ENCODE measurements at places on chromosomes 13 and 19.

DNA sequence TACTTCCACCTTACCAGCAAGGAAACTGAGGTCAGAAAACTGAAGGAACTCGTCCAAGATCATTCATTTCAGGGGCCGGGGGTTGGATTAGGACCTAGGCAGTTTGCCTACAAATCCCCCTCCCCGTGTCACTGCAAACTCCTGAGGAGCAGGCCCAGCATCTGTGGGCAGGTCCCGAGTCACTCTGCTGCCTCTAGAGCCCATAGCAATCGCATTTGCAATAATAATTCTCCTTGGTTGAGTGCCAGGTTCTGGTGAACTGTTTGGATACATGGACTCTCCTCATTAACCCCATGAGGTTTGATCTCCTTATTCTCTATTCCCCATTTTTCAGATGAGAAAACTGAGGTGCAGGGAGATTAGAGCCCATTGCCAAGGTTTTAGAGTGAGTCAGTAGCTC is 903 bp downstream of the PIN1 start:
- DNase-seq = no peak

- no peak for DNase-seq
These were observed 42.6 kb downstream of the B3GLCT start for GRCh38 chr13:31242367-31242766.

DNA sequence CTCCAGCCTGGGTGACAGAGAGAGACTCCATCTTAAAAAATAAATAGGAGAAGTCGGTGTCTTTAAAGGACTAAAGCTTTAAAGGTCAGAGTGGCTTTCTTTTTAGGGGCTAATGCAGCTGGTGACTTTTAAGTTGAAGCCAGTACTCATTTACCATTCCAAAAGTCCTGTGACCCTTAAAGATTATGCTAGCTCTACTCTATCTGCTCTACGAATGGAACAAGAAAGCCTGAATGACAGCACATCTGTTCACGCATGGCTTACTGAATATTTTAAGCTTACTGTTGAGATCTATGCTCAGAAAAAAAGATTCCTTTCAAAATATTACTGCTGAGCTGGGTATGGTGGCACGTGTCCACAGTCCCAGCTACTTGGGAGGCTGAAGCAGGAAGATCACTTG is 16.4 kb downstream of the TDRD12 start:
- DNase-seq = no peak

DNA sequence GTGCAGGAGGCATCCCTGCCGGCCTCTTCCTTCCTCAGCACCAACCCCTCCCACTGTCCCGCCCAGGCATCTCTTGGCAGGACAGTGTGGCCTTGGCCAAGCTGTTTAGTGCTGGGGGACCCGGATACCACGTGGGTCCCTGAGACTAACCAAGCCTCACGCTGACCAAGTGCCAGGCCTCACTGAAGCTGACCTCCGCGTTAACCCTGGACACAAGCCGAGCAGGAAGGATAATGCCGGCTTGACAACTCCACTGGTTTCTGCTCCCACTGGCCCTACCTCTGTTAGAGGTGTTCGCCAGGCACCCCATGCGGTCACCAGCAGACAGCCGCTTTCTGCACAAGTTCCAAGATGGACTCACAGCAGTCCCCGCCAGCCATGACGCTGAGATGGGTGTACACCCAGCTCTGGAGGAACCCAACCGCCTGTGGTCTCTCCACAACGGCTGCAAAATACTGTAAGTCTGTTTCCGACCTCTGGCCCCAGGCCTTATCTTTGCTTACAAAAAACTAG is 12.4 kb downstream of the GRTP1 start:
- DNase-seq = no peak

DNA sequence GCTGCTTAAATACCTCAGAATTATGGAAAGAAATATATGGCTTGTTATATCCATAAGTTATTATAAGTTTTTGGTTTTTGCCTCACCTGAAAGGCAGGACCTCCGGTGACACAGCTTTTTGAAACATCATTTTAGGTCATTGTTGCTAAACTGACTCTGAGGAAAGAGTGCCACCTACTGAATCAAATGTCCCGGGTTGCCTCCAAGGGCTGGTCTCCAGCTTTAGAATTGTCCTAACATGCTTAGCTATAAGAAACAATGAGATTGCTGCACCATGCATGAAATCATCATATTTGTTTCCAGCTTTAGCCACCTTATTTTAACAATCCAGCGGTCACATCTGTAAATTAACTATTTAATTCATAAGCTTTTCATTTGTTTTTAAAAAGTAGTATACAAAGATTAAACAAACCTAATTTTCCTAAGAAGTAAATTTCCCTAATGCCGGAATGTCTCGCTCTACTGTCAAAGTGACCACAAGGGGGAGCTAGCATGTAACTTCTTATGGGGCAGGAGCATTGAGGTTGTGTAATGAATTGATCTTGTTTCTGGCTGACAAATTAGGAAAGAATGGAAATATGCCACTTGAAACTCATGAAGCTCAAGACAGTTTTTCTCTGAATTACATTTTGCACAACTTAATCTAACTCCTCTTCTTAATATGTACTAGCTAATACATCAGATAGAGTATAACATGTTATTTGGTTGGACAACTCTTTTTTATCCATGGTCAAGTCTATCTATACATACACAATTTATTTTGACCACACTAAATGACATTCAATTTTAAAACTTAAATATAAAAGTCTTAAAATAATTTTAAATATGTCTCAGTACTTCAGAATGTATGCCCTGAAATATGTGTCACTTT is 6.7 kb upstream of the PCDH17 start:
- no peak for DNase-seq

DNA sequence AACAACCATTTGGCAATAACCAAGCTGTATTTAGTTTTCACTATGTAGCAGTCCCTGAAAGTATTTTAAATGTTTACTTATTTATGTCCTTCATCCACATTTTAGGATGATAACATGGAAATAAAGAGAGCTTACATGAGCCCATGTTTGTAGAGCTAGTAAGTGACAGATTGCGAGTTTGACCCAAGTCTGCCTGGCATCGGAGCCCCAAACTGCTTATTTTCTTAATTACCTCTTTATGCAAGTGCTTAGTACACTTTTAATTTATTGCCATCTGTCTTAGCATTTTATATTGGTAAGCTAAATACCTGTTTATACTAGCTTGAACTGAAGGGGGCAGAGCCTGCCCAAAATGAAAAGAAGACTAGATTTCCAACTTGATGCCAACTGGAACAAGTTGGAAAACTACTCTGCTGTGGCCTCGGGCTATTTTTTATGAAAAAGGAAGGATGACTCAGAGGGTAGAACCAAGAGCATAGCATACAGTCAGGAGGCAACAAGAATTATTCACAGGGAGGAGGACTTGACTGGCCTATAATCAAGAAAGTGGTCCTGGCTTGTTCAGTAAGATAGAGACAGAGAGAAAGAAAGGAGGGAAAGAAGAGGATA is 150.2 kb downstream of the NDFIP2 start:
- no peak for DNase-seq

GRCh38 chr19:58034477-58034793 is 610 bp downstream of the ZSCAN1 start:
- DNase-seq = no peak

DNA sequence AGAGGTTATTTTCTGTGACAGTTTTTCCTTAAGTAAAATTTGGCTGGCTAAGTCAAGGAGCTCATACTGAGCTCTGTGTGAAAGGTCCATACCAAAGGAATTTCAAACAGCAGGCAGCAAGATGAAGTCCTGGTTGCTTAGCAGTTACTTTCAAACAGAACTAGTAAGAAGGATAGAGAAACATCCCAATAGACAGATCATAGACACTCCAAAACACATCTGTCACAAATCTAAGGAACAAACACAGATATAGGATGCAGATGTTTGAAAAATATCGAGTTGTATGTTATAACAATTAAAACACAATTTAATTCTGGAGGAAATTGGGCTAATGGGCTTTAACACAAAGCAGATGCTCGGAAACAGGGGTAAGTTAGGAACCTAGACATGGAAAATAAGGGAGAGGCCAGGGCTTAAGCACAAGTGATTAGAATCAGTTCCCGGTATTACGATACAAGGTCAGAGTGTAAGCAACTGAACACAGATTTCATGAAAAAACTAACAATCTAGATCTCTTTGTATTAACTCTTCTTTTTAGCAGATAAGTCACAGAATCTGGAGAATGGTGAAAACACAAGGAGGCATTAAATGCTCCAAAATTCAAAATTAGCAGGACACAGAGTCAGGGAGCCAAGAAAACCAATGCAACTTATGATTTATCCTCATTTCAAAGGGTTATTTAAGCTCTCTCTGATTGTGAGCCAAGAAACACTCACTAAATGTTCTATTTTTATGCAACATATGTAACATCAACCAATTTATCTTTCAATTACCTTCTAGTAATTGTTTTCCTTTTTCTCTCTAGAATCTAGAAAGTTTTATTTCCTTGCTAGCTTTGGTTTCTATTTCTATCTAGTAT is 1992.9 kb upstream of the PCDH20 start:
- DNase-seq = no peak

GRCh38 chr13:30702006-30702405 is 33.3 kb upstream of the ALOX5AP start:
- no peak for DNase-seq

GRCh38 chr13:113862931-113863523 is 849 bp downstream of the GAS6 start:
- no peak for DNase-seq

GRCh38 chr13:65653613-65654012 is 1576.5 kb downstream of the PCDH9 start:
- no peak for DNase-seq

DNA sequence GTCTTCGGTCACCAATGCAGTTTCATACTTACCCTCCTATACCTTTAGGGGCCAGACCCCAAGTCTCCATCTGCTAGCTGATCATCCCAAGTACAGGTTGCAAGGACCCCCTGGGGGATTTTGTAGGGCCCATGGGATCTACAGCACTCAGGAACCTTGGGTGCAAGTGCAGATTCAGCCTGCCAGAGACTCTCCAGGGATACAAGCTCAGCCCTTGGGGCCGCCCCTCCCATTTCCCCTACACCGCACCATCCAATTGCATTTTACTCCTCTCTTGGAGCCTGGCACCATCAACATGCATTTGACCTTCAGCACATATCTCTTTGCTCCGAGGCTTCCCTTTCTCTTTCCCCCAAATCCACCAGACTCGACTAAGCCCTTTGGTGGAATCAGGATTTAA is 154.7 kb upstream of the ZNF536 start:
- no peak for DNase-seq

- DNase-seq = no peak
These were observed 30.4 kb upstream of the ADGRE5 start for GRCh38 chr19:14350866-14351265.

DNA sequence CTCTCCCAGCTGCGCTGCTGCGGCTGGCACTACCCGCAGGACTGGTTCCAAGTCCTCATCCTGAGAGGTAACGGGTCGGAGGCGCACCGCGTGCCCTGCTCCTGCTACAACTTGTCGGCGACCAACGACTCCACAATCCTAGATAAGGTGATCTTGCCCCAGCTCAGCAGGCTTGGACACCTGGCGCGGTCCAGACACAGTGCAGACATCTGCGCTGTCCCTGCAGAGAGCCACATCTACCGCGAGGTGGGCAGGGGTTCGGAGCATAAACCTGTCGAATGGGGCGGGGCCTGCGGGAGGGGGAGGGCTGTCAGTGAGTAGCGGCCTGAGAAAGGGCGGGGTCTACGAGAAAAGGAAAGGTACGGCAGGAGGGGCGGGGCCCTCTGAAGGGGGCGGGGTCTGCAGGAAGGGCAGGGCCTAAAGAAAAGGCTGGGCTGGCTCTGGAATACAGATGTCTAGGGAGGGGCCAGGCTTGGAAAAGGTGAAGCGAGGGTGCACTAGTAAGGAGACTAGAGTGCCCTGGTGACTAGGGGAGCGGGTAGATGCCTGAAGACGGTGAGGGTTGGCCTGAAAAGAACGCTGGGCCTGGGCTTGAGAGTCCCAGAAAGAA is 3.6 kb downstream of the CD37 start:
- DNase-seq = no peak

DNA sequence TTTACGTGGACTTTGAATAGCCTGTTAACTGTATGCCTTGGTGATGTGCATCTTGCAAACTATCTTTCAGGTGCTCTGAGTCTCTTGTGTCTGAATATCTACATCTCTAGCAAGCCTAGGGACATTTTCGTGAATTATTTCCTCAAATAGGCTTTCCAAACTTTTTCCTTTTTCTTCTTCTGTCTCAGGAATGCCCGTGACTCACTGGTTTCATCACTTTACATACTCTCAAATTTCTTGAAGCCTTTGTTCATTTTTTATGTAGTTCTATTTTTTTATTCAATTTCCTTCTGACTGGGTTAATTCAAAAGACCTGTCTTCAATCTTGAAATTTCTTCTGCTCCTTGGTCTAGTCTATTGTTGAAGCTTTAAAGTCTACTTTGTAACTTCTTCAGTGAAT is 332.2 kb downstream of the OXGR1 start:
- DNase-seq = no peak

DNA sequence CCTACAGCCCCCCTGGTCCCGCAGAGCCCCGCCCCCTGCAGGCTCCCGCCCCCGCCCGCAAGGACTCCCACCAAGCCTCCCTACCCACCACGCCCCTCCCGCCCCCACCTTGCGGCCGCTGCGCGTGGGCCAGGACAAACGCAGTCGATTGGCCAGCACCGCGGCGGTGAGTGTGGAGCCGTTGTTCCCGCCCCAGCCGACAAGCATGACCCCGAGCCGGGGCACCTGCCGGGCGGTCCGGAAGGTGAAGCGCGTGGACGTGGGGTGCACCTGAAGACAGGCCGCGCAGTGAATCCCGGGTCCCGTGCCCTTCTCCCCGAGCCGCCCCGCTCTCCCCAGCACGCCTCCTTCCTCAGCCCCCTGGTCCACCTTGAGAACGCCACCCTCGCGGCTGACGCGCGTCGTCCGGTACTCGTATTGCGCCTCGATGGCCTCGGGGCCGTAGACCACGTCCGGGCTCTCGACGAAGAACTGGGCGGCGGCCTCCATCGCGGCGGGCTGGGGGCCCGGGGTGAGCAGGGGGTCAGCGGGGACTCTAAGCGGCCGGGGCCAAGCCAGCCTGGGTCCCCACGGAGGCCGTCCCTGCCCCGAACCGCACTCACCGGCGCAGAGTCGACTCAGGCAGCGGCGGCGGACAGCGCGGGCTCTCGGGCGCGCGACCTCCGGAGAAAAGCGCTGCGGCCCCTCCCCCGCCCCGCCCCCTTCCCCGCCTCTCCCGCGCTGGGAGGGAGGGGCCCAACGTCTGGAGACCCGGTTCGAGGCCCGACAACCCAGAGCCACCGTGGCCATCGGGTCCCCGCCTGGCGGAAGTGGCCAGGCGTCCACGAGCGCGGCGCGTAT is at the start of gene ISYNA1:
ISYNA1 (minus strand) TSS at position 643 of the 840 bp plus-strand sequence; CDS start at position 489, 154 bp downstream.
- DNase-seq = no peak

Measured in stimulated activated CD8-positive, alpha-beta memory T cell treated with anti-CD3 and anti-CD28 coated beads, Interleukin-4, amount 100 ng/mL, for 24 hours (primary cell).